CD4-positive, CD25-positive, alpha-beta regulatory T cell (primary cell): ENCODE measurements at places on chromosomes 1 and 21.
A peak's percentile ranks its signal among the peaks of the same experiment; 100 is the strongest.

DNA sequence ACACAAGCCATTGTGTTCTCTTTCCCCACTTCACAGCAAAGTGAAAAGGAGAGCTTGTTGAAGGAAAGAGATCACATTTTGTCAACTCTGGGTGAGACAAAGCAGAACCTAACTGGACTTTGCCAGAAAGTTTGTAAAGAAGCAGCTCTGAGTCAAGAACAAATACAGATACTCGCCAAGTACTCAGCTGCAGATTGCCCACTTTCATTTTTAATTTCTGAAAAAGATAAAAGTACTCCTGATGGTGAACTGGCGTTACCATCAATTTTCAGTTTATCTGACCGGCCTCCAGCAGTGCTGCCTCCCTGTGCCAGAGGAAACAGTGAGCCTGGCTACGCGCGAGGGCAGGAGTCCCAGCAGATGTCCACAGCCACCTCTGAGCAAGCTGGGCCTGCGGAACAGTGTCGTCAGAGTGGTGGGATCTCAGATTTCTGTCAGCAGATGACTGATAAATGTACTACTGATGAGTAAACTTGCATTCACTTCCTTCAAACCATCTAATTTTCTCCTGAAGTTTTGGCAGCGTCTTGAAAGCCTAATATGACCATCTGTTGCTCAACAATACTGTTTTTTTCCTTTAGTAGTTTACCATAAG lies 43.7 kb downstream of the BACH1 start:
- H3K4me1 ChIP-seq = no peaks in the 10 kb centered on the region
- DNase-seq = no peak
- H3K27ac ChIP-seq = no peak overlapping the region

DNA sequence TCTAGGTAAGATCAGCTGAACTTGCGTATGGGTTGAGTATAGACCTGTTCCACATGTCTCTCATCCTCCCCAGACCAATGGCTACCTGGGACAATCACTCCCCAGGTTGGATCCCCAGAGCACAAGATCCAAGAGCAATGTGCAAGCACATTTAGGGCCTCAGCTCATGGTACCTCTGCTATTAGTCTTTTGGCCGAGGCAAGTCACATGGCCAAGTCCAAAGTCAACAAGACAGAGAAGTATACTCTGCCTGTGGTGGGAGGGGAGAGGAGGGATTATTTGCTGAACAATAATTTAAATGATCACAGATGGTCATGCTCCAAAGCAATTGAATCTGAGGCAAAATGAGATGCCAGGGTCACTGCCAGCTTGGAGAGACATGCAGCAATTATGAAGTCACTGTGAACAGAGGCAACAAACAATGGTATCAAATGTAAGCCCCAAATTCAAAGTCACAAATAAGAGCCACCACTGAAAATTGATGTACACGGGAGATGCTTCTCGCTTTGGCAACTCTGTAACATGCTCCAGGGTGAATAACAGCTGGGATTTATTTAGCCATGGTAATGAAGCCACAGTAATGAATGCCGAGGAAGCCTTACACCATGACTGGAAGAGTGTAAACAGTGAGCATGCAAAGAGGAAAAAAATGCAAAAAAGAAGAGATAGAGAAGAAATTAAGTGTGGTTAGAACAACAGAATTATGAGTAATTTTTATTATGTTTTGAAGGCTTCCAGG lies 149.1 kb downstream of the ZNF281 start:
- H3K27ac ChIP-seq = no peak overlapping the region
- no peak overlapping the region for H3K4me3 ChIP-seq
- DNase-seq = no peak
- H3K36me3 ChIP-seq = no peaks in the 10 kb centered on the region
- peaks cover 2% of the 10 kb centered on the region for H3K27me3 ChIP-seq

DNA sequence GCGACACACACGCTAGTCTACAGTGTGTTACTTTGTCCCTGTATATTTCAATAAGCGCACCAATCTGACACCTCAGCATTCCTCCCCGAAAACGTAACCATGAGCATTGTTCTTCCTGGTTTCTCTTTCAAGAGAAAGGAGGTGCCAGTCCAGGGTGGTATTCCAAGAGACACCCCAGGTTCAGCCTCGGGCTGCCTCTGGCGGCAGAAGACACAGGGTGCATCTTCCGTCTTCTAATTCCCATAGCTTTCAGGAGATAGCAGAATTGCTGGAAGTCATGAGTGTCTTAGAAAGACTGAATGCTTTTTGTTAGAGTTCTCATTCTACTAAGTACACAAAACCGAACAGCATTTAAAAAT lies 15.9 kb upstream of the RGS8 start:
- no peaks in the 10 kb centered on the region for H3K36me3 ChIP-seq
- no peak overlapping the region for H3K4me3 ChIP-seq
- H3K4me1 ChIP-seq = no peaks in the 10 kb centered on the region
- no peak for DNase-seq
- no peak overlapping the region for H3K27ac ChIP-seq
- H3K27me3 ChIP-seq = no peaks in the 10 kb centered on the region

DNA sequence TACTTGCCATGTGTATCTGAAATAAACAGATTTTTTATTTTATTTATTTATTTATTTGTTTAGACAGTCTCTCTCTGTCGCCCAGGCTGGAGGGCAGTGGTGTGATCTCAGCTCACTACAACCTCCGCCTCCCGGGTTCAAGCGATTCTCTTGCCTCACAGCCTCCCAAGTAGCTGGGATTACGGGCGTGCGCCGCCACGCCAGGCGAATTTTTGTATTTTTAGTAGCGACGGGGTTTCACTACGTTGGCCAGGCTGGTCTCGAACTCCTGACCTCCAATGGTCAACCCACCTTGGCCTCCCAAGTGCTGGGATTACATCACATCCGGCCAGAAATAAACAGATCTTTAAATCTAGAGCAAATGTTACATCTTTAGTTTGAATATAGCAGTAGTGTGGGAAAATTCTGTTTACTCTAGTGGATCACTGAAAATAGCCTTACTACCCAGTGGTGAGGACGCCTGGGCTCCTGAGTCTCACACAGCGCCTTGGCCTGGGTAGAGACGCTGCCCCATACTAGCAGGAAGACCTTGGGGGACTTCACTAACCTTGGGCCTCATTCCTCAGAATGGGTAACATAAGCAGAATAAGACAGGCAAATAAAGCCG lies 709 bp downstream of the GART start:
- H3K4me3 ChIP-seq = peak overlapping the region; percentile 98
- H3K36me3 ChIP-seq = peaks cover 24% of the 10 kb centered on the region
- peak overlapping the region; percentile 100 for H3K27ac ChIP-seq
- no peaks in the 10 kb centered on the region for H3K27me3 ChIP-seq
- DNase-seq = peak; percentile 23
- H3K4me1 ChIP-seq = peaks cover 32% of the 10 kb centered on the region

DNA sequence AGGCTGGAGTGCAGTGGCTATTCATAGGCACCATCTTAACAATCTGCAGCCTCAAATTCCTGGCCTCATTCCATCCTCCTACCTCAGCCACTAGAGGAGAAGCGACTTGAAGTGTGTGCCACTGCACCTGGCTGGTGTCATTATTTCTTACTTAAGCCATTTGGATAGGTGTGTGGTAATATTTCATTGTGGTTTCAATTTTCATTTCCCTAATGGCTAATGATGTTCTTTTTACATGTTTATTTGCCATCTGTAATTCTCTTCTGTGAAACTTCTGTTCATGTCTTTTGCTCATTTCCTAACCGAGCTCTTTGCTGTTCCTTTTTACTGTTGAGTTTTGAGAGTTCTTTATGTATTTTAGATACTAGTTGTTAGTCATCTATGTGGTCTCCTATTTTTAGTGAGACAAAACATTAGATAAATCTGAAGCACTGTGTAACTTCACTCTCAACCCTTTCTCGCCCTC lies 66.8 kb downstream of the SLC27A3 start:
- no peak for DNase-seq
- no peaks in the 10 kb centered on the region for H3K4me1 ChIP-seq
- H3K27me3 ChIP-seq = no peaks in the 10 kb centered on the region
- H3K4me3 ChIP-seq = no peak overlapping the region
- H3K36me3 ChIP-seq = peaks cover 2% of the 10 kb centered on the region
- no peak overlapping the region for H3K27ac ChIP-seq

DNA sequence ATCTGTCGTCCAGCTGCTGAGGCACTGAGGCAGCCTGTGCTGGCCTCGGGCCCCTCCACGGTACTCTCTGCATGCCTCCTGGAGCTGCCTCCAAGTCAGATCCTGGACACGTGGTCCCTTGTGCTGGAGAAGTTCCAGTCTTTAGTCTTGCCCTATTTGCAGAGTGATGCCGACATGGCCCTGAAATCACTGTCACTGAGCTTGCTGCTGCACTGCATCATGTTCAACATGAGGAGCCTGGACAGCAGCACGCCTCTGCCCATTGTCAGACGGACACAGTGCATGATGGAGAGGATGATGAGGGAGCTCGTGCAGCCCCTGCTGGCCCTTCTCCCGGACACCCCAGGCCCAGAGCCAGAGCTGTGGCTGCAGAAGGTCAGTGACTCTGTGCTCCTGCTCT lies 10.0 kb downstream of the URB2 start:
- DNase-seq = no peak
- H3K27me3 ChIP-seq = no peaks in the 10 kb centered on the region
- H3K4me3 ChIP-seq = no peak overlapping the region
- no peak overlapping the region for H3K27ac ChIP-seq

DNA sequence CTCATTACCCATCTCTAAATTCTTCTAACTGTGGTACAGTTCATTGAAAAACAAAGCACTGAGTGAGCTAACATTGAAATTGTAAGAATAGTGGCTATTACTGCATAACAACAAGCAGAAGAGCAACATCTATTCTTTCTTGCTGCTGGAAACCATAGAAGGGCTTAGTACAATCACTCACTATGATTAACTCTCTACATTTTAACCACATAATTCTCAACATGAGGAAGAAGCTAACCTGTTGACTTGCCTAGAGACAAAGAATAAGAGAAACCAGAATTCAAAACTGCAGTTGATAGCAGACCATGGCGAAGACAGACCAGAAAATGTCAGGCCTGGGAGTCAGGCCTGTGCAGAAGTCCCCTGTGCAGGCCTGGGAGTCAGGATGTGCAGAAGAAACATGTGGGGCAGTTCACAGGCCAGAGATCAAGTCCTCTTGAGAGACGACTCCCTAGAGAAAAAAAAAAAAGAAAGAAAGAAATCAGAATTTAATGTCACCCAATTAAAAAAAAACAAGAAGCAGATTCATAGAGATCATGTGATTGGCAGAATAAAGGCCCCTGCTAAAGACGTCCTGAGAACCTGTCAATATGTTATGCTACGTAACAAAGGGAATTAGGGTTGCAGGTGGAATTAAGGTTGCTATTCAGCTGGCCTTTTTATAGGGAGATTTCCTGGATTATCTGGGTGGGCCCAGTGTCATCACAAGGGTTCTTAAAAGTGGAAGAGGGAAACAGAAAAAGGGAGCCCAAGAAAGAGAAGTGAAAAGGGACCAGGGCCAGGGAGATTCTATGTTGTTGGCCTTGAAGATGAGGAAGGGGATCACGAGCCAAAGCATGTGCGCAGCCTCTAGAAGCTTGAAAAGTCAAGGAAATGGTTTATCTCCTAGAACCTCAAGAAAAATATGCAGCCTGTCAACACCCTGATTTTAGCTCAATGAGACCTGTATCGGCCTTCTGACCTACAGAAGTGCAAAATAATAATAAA lies 94.9 kb downstream of the MRPL39 start:
- DNase-seq = no peak
- peaks cover 5% of the 10 kb centered on the region for H3K4me1 ChIP-seq
- H3K36me3 ChIP-seq = no peaks in the 10 kb centered on the region
- no peak overlapping the region for H3K4me3 ChIP-seq

- H3K4me3 ChIP-seq = no peak overlapping the region
- H3K27ac ChIP-seq = no peak overlapping the region
- no peak for DNase-seq
- no peaks in the 10 kb centered on the region for H3K36me3 ChIP-seq
- H3K27me3 ChIP-seq = peaks cover 2% of the 10 kb centered on the region
These were observed 6.7 kb downstream of the INAVA start for GRCh38 chr1:200901350-200901749.

DNA sequence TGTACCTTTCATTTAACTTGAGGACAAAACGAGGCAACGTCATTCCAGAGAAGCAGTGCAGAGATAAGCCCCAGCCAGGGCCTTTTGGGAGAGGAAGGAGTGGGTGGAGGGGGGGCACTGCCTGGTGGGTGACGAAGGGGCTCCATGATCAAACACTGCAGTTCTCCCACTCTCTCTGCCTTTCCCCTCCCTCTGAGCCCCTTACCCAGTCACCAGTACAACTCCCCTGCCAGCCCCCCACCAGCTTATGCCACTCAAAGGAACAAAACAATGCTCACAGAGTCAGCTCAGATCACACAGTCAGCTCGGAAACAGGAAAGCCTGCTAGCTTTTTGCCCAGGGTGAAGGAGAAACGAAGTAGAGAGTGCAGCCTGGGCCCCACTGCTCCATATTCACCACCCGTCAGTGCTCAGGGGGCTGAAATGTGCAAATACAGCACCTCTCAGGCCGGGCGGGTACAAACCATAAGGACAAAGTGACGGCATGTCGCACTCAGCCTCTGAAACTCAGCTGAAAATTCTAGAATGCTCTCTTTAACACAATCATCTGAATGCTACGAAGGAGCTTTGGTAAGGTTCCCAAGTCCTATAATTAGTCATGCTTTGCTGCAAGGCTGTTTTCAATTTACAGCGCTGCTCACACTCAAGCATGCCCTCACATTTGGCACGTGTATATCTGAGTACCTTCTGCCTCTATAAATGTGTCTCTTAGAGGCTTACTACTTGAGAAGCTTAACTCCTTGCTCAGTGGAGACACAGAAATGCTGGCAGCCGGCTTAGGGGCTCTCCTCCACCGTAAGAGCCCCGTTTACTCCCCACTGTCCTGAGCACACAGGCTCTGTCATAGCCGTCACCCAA lies 65.8 kb upstream of the RAB4A start:
- H3K27ac ChIP-seq = no peak overlapping the region
- H3K4me3 ChIP-seq = no peak overlapping the region
- H3K4me1 ChIP-seq = peaks cover 2% of the 10 kb centered on the region

GRCh38 chr1:240737298-240737697 lies 125.3 kb upstream of the GREM2 start:
- no peak overlapping the region for H3K4me3 ChIP-seq
- no peak for DNase-seq
- no peaks in the 10 kb centered on the region for H3K27me3 ChIP-seq
- H3K4me1 ChIP-seq = no peaks in the 10 kb centered on the region
- no peak overlapping the region for H3K27ac ChIP-seq
- H3K36me3 ChIP-seq = no peaks in the 10 kb centered on the region

- no peaks in the 10 kb centered on the region for H3K36me3 ChIP-seq
- no peaks in the 10 kb centered on the region for H3K4me1 ChIP-seq
- H3K4me3 ChIP-seq = no peak overlapping the region
- no peak overlapping the region for H3K27ac ChIP-seq
- no peaks in the 10 kb centered on the region for H3K27me3 ChIP-seq
- no peak for DNase-seq
These were observed 15.8 kb downstream of the OR14I1 start for GRCh38 chr1:248686815-248687214.
